Suppressor macrophage (primary cell): ENCODE measurements at places on chromosomes 2 and 18.

GRCh38 chr2:115574667-115575066 is 1132.2 kb downstream of the DPP10 start:
- no peak for DNase-seq

GRCh38 chr2:103009871-103010270 is 248.0 kb downstream of the TMEM182 start:
- DNase-seq = no peak

GRCh38 chr18:9846162-9846925 is 39.4 kb upstream of the TXNDC2 start:
- DNase-seq = no peak

GRCh38 chr2:36556842-36557241 is 41.1 kb downstream of the FEZ2 start:
- no peak for DNase-seq

DNA sequence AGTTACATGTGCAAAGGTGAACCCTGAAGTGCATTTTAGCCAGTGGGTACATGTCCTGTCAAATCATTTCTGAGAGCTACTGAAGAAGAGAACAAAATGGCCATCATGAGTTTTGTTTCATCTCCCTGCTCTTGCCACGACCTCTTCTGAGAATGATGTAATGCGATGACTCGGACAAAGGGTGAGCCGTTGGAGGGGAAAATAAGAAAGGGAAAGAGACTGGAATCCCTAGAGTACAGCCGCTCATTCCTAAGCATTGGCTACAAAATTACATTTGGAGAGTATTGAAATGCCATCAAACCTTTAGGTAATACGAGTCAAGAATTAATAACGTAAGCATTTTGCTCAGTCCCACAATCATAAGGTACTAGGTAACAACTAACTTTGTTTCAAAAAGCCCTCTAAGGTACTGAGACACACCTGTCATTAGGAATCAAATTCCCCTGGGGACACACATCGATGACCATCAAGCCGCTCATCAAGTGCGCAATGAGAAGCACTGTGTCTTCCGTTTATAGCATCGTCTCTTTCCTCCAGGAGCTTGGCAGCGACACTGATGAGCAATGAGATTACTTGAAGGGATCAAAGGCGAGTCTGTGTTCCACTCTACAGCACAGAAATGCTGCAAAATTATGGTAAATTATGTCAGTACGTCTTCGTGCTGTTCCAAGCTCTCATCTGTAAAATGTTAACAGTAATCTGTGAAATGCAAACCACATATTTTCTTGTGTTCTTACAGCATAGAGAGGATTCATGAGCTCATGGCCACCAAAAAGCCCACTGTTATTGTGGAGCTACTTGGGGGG is 97.3 kb upstream of the PIEZO2 start:
- DNase-seq = no peak

GRCh38 chr2:105373344-105373781 is 25.5 kb downstream of the FHL2 start:
- no peak for DNase-seq

GRCh38 chr2:14828223-14828622 is 195.7 kb downstream of the LRATD1 start:
- no peak for DNase-seq

- no peak for DNase-seq
Measured at GRCh38 chr2:143623231-143623908, 494.2 kb downstream of the ARHGAP15 start.

GRCh38 chr2:109189751-109190150 is 60.7 kb downstream of the SH3RF3 start:
- DNase-seq = no peak

DNA sequence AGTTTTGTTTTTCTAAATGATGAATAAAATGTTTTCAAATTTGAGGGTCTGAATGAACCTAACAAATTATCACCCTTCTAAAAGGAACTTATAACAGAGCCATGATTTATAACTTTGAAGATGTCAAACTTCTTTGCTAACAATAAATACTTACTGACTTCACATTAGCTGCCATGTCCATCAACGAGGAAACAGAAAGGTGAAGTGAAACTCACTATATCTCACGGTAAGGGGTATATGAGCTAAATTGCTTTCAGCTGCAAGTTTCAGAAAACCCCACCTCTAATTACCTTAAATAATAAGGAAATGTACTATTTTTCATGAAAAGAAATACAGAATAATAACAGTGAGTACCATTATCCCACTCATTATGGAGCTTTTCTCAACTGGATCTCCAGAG is 350.8 kb upstream of the NT5C1B start:
- no peak for DNase-seq

GRCh38 chr2:238706163-238706562 is 141.7 kb upstream of the TWIST2 start:
- no peak for DNase-seq

- peak; percentile 93 for DNase-seq
Measured at GRCh38 chr2:96305091-96305978, at the start of gene SNRNP200. Gene SNRNP200 (minus strand): TSS chr2:96305546. CDS start chr2:96305437, 109 bp downstream.

DNA sequence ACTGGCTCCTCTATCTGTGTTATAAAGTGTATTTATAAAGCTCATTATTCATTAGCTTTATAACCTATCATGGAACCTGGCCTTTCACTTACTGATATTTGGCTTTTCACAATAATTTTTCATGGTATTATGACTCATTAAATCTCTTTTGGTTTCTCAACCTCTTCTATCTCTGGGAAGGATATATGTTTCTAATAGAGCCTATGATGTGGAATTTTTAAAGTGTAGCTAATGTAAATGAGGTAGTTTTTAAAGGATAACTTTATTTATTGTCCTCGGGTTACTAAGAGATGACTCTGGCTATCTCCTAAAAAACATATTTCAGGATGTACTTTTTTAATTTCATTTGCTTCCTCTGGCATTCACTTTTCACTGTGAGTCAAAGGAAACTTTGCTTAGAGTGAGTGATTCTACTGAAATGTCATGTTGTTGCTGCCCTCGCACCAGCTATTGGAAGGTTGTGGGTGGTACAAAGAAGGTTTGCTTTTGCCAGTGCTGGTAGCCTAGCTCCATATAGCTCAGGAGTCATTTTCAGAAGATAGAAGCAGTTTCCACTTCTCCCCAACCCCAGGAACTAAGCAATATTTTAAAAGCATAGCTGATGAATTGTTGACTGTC is 85.2 kb upstream of the RPE start:
- no peak for DNase-seq

GRCh38 chr2:88141952-88142351 is 14.1 kb upstream of the FABP1 start:
- DNase-seq = no peak

GRCh38 chr2:19837235-19837766 is 64.5 kb downstream of the TTC32 start:
- no peak for DNase-seq

DNA sequence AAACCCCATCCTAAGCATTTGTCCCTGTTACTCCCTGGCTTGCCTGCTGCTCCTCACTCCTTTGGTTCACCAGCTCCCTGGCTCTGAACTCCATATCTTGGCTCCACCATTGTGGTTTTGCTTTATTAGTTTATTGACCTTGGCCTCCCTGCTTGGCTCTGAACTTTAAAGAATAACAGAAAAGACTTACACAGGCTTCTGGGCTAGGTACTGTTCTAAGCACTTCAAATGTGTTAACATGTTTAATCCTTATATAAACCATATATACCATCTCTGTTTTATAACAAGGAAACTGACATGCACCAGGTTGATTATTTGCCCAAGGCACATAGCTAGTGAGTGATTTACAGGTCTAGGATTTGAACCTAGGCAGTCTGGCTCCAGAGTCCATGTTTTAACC is 149.7 kb upstream of the CAPN13 start:
- no peak for DNase-seq

DNA sequence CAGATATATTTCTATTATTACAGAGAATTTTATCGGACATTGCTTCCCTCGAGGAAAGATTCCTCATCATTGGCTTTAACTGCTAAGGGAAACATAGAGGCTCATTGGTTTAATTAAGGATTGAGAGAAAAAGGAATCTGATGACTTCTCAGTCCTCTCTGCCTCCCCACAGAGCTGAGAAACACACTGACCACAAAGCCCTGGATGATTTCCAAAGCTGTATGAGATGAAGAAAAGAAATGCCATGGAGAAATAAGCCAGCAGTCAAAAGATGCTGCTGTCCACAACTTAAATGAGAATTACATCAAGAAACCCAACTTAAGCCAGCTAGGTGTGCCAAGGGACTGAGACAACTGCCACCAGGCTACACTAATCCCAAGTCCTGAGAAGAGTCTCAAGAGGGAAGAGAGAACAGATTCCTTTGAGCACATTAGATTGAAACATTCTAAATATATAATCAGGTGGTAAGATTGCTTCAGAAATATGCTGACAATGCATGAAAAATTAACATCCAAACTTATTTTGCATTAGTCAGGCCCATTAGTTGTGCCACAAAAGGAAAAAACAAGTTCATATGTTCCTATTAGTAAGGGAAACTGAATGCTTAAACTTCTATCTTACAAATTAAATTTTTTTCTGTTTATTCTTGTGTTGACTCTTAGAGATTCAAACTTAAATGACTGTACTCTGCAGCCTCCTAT is 308.1 kb upstream of the CYRIA start:
- DNase-seq = no peak

GRCh38 chr2:43225093-43225787 is 1.2 kb downstream of the ZFP36L2 start:
- peak; percentile 65 for DNase-seq

GRCh38 chr2:39787950-39788349 is 8.9 kb upstream of the THUMPD2 start:
- no peak for DNase-seq

DNA sequence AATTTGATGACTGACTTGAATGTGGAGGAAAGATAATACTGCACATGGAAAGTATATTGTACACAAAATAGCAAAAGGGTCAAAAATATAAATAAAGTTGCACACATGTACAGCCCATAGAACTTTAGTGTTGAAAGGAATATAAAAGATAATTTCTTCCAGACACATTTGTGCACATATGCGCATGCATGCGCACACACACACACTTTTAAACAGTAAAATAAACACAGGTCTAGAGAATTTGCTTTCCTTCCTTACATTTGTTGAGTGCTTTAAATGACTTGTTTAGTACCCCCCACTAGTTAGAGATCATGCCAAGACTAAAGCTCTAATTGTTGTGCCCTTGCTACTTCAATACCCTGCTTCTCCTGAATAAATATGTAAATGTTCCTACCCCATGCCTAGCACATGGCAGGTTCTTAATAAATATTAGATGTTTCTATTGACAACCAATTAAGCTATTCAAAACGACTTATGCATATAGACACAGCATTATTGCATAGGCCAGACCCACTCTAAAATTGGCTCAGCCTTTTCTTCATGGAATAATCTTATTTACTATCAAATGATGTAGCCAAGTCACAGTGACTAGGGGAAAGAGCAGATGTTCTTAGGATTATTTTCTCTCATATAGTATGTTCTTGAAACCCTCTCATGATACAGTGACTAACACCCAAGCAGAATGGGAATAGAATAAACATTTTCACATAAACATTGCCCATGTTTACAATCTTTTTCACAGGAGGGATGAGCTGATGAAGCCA is 165.5 kb upstream of the ACVR2A start:
- no peak for DNase-seq

DNA sequence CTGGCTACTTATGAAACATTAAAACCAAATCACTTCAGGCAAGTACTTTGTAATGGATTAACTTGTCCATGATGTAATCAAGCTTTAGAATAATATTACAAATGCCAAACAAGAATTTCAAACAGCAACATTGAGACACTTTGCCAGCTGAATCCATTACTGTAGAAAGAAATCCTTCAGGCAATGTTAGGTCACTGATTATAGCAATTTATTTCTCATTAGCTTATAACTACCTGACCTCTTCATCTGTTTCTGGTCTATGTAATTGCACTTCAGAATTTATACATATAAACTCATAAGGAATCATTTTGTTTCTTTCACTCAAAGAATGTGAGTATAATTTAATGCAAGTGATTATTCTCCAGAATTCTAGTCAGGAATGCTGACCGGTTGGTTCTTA is 692.6 kb upstream of the TMEFF2 start:
- no peak for DNase-seq

- no peak for DNase-seq
Measured at GRCh38 chr18:46374850-46375249, 270.7 kb downstream of the HAUS1 start.

GRCh38 chr2:112322919-112323318 is 47.5 kb downstream of the ZC3H6 start:
- DNase-seq = no peak

- DNase-seq = no peak
Measured at GRCh38 chr2:34498561-34498960, 899.5 kb upstream of the FAM98A start.

DNA sequence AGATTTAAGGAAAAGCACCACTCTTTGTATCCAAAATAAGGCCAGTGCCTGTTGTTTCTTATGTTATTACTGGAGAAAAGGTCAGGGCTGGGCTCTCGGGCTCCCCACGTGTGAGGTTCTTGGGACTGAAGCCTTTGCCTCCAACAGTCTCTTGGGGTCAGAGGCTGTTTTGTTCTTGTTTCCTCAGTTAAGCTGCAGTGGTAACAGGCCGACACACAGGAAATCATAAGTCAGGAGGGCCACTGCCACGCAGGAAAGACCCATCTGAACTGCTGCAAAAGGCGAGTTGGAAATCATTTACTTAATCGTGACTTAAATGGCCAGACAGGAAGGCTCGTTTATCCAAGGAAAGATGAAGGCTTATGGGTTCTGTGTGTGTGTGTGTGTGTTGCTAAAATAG is 30.3 kb upstream of the IL37 start:
- DNase-seq = peak; percentile 34

- no peak for DNase-seq
Measured at GRCh38 chr2:172861656-172862476, 126.2 kb downstream of the RAPGEF4 start.

- no peak for DNase-seq
Measured at GRCh38 chr2:6254441-6254840, 562.3 kb downstream of the SOX11 start.

- no peak for DNase-seq
Measured at GRCh38 chr2:4551691-4552474, 848.5 kb downstream of the DCDC2C start.

DNA sequence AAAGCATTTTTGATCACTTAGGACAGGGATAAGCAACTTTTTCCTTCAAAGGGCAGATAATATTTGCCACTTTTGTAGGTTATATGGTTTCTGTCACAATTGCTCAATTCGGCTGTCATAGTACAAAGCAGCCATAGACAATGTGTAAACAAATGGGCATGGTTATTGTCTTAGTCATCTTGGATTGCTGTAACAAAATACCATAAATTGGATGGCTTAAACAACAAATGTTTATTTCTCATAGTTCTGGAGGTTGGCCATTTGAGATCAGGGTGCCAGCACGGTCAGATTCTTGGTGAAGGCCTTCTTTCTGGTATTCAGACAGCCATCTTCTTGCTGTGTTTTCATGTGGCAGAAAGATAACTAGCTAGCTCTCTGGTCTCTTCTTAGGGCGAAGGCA is 91.2 kb downstream of the TAF4B start:
- DNase-seq = no peak

GRCh38 chr2:242051463-242051862 is 181.9 kb downstream of the RTP5 start:
- DNase-seq = no peak
